Karpas-422 (cell line): ENCODE measurements at places on chromosomes 3 and 15. TPM values are rescaled to one million over a fixed set of nuclear protein-coding genes. Genes with fewer than 3 reads are reported as not detected.
A peak's percentile ranks its signal among the peaks of the same experiment; 100 is the strongest.

DNA sequence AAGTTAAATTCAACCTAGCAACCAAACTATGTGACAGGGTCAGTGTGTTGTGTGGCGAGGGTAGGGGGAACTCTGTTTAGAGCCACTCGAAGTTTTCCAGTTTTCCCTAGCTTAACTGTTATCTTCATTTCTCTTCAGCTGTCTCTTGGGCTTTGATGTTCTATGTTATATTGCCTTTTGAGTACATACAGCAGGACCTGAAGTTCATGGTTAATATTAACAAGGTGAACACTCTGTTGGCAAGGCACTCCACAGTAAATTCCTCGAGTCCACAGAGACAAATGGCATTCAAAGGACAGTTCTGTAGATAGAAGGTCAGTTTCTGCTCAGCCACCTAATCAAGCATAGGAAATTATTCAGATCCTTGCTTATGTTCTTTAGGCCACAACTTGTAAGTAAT lies 147.9 kb upstream of the DPH6 start:
- DNase-seq: no peak
- no peaks in the 10 kb centered on the region for H3K27me3 ChIP-seq
- no peak overlapping the region for H3K4me3 ChIP-seq
- H3K4me1 ChIP-seq: no peaks in the 10 kb centered on the region
- no peak overlapping the region for H3K27ac ChIP-seq

GRCh38 chr15:85504749-85505676 lies 124.6 kb downstream of the AKAP13 start:
- DNase-seq: peak; percentile 87
- H3K4me1 ChIP-seq: peaks cover 57% of the 10 kb centered on the region
- H3K4me3 ChIP-seq: no peak overlapping the region

DNA sequence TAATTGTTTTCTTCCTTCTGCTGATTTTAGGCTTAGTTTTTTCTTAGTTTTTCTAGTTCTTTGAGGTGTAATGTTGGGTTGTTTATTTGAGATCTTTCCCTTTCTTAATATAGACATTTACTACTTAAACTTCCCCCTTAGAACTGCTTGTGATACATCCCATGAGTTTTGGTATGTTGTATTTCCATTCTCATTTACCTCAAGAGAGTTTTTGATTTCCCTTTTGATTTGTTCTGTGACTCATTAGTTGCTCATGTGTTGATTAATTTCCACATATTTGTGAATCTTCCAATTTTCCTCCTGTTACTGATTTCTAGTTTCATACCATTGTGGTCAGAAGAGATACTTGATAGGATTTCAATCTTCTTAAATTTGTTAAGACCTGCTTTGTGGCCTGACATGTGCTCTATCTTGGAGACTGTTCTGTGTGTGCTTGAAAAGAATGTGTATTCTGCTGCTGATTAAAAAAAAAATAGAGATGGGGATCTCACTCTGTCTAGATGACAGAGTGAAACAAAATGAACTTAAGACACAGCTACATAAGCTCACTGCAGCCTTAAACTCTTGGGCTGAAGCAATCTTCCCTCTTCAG lies 22.3 kb downstream of the GRM2 start:
- DNase-seq: no peak
- no peak overlapping the region for H3K4me3 ChIP-seq
- no peak overlapping the region for H3K27ac ChIP-seq

Gene GOLGA8J
- not detected in 2 replicates for total RNA-seq

Gene ZBTB47
- total RNA-seq: 0.07 and 0.11 TPM in 2 replicates

Gene PHLDB2
- total RNA-seq: 1.7 and 2.1 TPM in 2 replicates
